Dermis microvascular lymphatic vessel endothelial cell (primary cell): ENCODE measurements at places on chromosomes 5 and 9.
A peak's percentile ranks its signal among the peaks of the same experiment; 100 is the strongest.

GRCh38 chr9:29866556-29866955 lies 2293.3 kb upstream of the C9orf72 start:
- no peak for DNase-seq

DNA sequence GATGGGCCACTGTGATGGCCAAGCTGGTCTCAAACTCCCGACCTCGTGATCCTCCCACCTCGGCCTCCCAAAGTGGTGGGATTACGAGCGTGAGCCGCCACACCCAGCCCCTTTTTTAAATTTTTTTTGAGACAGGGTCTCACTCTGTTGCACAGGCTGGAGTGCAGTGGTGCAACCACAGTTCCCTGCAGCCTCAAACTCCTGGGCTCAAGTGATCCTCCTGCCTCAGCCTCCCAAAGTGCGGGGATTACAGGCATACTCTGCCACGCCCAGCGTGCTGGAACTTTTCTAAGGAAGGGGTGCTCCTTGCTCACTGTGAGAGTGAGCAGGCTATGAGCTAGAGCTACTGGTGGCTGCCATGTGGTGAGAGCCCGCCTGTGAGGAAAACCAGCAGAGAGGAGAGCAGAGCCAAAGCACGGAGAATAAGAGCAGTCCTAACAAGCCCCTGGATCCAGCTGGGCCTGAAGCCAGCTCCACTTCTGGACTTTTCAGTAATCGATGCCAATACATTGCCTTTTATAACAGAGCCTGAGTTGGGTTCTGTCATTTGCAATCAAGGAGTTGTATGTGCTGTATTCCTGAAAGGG lies 75.5 kb upstream of the UNC5A start:
- no peak for DNase-seq

DNA sequence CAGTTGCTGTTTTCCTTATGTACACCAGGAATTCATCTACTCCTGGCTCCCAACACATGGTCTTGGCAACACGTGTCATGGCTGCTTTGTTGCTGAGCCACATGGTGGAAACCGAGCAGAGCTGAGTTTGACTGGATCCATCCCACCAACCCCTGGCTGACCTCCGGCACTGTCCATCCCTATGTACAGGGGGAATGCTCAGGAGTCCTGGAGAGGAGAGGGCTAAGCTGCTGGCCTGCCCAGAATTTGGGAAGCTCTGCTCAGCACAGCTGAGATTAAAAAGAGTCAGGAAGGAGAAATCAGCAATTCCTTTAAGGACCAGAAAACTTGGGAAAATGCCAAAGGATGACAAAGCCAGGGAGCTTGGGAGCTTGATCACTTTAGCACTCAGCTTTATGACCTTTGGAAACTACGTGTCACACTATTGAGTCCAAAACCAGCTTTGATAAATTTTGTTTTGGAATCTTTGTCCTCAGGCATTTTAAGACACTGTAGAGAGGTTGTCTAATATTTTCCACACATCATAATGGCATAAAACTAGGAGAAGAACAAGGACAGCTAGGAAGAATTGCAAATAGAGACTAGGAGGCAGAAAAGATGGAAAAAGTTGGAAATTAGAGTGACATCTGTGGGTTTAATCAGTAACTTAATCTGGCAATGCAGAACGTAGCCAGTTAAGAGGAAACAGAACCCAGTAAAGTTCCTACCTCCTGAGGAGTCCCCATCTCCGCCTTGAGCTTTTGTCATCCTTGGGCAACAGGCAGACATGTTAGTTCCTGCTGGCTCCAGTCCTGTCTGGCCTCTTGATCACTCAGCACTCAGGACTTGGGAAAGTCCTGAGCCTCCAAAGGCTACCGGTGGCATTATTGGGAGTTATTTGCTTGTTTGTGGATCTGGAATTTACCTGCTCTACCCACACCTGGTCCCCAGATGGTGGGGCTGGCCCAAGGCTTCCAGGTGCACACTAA lies 62.5 kb upstream of the PLPP1 start:
- peak; percentile 59 for DNase-seq

GRCh38 chr9:127724012-127724411 lies 8.1 kb downstream of the TTC16 start:
- no peak for DNase-seq

DNA sequence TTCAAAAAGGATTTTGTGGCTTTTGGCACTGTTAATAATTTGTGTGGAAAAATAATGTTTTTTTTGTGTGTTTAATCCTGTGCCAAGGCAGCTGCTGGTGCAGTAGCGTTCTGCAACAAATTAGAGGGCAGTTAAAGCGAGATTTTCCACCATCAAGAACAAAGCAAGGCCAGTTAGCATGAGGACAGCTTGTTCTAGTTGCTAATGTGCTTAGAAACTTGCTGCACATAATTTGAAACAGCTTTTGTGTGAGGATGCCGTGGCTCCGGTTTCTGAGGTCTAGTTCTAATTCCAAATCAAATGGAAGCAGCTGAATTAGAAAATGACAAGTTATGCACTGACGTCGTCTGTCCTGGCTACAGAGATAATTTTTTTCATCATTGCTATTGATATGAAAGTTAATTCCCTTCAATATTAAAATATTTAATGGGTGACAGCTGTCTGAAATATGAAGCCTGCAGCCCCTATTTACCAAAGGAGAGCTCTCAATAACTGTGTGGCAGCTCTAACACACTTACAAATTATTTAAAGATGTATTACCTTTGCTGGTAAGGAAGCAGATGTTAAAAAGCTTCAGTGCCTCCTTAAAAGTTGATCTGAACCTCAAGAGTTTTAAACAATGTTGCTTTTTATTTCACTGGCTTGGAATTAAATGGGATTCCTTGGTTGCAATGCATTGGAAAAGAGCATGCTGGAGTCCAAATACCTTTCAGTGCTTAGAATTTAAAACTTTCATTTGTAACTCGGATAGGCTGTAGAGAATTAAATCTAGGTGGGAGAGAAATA lies 128.6 kb downstream of the SPATA31D1 start:
- peak; percentile 14 for DNase-seq

- DNase-seq = no peak
Observed at GRCh38 chr5:178216088-178216534, 11.8 kb downstream of the HNRNPAB start.

- DNase-seq = no peak
Observed at GRCh38 chr5:120955795-120956194, 491.7 kb downstream of the PRR16 start.

GRCh38 chr9:129777769-129778130 lies 24.9 kb upstream of the PTGES start:
- DNase-seq = no peak

- DNase-seq = no peak
Observed at GRCh38 chr5:1104327-1105006, 7.4 kb downstream of the SLC12A7 start.

- peak; percentile 59 for DNase-seq
Observed at GRCh38 chr5:78899922-78900362, 85.2 kb downstream of the ARSB start.

DNA sequence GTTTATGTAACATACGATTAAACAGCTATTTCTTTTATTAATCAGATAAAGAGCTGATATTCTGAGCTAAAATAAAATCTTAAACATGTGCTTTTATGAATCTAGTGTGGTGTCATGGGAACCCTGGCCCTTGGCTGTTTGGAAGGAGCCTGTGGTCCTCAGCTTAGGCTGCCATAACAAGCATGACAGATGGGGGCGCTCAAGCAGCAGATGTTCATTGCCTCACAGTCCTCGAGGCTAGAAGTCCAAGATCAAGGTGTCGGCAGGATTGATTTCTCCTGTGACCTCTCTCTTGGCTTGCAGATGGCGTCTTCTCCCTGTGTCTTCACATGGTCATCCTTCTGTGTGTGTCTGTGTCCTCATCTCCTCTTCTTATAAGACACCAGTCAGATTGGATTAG lies 448.2 kb downstream of the GADD45G start:
- DNase-seq = no peak

GRCh38 chr5:145294331-145294730 lies 540.8 kb downstream of the PRELID2 start:
- no peak for DNase-seq

DNA sequence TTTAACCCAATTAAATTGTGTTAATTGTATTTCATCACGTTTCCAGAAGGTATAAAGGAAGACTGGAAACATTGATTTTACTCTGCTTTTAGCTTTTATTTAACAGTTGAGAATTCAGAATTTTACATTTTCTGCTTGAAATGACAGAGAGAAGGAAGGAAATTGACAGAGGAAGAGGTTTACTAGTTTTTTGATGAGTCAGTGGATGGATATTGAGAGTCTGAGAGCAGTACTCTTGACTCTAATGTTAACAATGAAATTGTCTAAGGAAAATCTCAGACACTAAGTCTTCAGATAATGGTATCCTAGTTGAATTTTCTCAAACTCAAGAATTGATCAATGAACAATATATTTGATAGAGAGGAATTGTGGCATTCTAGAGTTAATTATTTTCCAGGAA lies 60.6 kb downstream of the IPO11 start:
- DNase-seq = peak; percentile 17

DNA sequence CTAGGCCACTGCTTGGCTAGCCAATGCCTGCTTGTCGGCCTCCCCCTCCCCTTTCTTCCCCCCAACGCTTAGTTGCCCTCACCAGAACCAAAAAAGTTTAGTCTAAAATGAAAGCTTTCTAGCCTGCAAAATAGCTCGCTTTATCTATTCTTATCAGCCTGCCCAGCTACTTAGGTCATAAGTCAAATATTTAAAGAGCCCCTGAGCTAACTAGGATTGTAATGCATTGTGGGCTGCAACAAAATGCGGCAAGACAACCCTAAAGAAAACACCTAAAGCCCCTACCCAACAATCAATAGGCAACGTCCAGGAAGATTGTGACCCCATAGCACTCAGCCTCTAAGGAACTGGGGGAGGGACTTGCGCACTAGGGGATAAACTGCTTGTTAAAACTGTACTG lies 38.6 kb upstream of the PCSK5 start:
- DNase-seq = no peak

- DNase-seq = no peak
Observed at GRCh38 chr9:24616863-24617262, 71.2 kb upstream of the IZUMO3 start.

- DNase-seq = no peak
Observed at GRCh38 chr9:72995131-72996024, 42.5 kb upstream of the ALDH1A1 start.

- no peak for DNase-seq
Observed at GRCh38 chr5:128007939-128008338, 75.6 kb upstream of the SLC12A2 start.

GRCh38 chr9:27059907-27060306 lies 49.1 kb upstream of the TEK start:
- peak; percentile 62 for DNase-seq

DNA sequence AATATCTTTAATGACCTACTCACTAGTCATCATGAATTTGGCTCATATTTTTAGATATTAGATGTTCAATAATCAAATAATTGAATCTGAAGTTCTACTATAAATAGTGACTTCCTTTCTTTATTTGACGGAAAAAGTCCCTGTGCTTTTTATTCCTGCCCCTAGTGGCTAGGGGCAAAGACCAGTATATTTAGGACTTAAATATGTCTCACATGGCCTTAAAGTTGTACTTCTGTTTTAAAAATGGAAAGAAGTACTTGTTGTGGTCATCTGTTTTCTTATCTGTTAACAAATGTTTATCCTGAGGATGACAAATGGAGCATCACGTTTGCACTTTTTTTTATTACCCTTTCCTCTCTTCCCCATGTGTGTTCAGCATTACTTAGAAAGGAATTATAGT lies 89.2 kb upstream of the GRHPR start:
- no peak for DNase-seq

DNA sequence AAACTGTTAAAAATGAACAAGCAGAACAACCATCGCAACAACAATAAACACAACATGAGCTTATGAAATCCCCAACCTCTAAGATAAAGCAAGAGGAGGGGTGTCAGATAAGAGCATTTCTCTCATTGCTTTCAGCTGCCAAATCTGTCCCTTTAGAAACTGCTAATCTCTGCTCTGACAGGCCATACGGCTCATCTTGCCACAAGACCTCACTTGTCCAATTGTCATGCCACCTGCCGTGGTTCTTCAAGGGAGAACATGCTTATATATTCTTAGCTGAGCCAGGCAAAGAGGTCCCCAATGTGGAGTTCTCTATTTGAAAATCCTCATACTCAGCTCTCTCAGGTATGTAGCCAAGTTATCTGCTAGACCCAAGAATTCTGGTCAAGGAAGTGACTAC lies 405.0 kb upstream of the TNC start:
- no peak for DNase-seq

- DNase-seq = no peak
Observed at GRCh38 chr5:134784946-134785620, 26.5 kb downstream of the DDX46 start.
